ENCODE measurements at places on chromosomes 1 and 21. TPM values are rescaled to one million over a fixed set of nuclear protein-coding genes. Genes with fewer than 3 reads are reported as not detected.

Gene SYTL1
- total RNA-seq = 31.3 TPM

GRCh38 chr1:27095576-27095975, 59.3 kb downstream of the SLC9A1 start:
- no peak for DNase-seq

GRCh38 chr21:42113926-42114409, 42.9 kb downstream of the UMODL1 start:
- DNase-seq = no peak

DNA sequence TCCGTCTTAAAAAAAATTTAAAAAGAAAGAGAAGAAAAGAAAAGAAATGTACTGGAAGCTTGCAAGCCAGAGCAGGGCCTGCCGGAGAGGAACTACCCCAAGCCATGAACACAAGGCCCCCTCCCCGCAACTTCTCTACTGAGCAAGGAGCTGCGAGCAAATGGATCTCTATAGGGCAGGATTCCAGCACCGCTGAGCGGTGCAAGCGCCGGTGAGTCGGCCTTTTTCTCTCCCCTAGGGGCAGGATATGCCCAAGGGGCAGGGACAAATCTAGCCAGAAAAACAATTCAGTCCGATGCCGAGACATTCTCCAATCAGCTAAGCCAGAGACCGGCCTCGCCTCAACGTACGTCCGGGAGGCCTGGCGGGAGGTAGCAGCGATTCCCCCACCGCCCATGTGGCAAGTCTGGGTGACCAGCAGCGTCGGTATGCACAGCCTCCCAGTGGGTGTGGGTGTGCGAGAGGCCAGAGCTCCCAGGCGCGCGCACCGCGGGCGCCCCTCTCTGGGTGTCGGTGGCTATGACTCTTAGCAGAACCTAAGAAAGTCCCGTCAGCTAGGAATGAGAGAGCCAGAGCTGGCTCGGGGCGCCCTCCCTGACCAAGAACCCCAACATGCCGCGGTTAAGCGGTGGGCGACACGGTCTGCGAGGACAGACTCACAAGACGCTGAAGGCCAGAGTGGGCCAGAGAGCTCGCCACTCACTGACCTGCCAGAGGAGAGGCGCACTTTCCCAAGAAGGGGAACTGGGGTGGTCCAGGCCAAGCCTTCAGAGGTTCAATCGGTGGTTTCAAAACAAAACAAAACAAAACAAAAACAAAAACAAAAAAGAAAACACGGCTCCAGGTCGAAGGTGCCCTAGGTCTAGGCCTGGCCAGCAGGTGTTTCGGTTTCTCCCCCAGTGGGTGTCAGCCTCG, 1.9 kb downstream of the CSMD2 start:
- DNase-seq = peak; percentile 76

- DNase-seq = no peak
These were observed 408.7 kb downstream of the NUF2 start for GRCh38 chr1:163730411-163730821.

GRCh38 chr1:201694608-201695335, 134.2 kb upstream of the IPO9 start:
- no peak for DNase-seq

DNA sequence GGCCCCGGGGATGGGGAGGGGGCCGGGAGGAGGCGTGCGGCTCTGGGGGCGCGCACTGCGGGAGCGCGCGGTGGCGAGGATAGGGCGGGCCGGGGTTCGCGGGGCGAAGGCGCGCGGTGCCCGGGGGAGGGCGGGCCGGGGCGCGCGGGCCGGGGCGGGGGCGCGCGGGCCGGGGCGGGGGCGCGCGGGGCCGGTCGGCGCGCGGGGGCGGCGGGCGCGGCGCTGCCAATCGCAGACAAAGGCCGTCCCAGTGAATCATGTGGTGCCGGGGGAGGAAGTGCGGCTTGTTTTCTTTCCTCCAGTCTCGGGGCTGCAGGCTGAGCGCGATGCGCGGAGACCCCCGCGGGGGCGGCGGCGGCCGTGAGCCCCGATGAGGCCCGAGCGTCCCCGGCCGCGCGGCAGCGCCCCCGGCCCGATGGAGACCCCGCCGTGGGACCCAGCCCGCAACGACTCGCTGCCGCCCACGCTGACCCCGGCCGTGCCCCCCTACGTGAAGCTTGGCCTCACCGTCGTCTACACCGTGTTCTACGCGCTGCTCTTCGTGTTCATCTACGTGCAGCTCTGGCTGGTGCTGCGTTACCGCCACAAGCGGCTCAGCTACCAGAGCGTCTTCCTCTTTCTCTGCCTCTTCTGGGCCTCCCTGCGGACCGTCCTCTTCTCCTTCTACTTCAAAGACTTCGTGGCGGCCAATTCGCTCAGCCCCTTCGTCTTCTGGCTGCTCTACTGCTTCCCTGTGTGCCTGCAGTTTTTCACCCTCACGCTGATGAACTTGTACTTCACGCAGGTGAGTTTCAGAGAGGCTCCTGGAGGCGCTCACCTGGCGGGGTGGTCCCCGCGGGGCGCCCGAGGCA, at the start of gene GPR137B:
TSS of gene GPR137B (plus strand) at position 287 of the 851 bp plus-strand sequence. CDS start at position 371, 84 bp downstream.
- DNase-seq = peak; percentile 42

- no peak for DNase-seq
These were observed 36.7 kb downstream of the NPHP4 start for GRCh38 chr1:5955479-5955977.

DNA sequence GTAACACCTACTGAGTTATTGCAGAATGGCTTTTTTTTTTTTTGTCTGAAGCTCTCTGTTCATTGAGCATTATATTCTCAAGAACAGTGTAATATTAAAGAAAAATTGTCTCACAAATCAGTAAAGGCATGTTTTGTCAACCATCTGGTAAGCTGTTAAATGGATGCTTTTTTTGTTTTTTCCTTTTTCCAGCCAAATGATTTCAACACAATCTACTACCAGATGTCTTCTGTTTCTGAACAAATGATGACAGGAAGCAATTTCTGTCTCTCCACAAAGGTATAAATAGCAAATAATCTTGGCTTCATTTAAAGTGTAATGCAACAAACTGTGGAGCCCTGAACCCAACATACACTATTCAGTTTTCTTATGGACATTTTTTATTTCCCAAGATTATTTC, 78.6 kb upstream of the RGS2 start:
- no peak for DNase-seq

DNA sequence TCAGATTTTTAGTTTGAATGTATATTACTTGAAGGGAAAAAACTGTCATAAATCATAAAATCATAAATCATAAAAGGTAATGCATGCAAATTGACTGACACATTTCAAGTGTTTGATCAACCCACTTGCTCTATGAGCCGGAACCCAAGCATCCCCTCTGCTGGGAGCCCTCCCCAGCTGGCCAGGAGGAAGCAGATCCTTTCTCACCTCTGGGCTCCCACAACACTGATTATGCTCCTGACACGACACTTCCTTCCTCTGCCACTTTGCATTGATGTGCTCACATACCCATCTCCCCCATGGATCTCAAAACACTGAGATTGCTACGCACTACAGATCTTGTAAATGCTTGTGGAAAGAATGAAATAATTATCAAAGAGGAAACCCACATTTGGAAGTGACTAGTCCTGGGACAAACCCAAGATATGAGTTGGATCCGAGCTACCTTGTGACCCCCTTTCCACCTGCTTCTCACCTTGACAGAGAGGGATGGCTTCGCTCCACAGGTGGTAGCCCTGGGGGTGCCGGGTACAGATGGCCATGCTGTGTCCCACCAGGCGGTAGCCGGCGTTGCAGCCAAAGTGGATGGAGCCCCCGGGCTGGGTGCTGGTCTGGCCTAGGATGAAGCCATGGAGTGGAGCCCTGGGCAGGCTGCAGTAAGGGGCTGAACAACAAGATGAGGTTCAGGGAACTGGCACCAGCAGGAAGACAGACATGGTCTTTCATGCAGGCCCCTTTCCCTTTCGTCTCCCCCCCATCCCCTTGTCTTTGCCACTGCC, 104.6 kb downstream of the ZSCAN20 start:
- DNase-seq = no peak

DNA sequence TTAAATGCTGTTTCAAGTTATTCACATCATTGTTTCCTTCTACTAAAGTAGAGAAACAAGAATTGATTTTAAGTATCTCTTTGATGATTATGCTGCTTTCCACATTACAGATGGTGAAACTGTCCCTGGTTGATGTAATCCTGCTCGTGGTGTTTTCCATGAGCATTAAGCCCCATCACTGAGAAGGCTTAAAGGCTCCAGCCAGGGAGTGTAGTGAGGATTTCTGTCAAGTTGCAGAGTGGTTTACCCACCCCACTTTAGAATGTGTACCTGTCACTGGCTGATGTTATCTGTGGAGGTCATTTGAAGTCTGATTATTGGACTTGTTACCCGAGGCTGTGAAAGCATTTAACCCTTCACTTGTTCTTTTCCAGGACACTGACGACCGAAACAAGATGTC, 12.9 kb downstream of the CERS2 start:
- DNase-seq = no peak

GRCh38 chr1:221947731-221948130, 205.8 kb upstream of the DUSP10 start:
- no peak for DNase-seq

- DNase-seq = no peak
These were observed 150.6 kb downstream of the SDCCAG8 start for GRCh38 chr1:243406424-243406823.

GRCh38 chr1:201488830-201489589, 17.9 kb downstream of the CSRP1 start:
- peak; percentile 52 for DNase-seq

DNA sequence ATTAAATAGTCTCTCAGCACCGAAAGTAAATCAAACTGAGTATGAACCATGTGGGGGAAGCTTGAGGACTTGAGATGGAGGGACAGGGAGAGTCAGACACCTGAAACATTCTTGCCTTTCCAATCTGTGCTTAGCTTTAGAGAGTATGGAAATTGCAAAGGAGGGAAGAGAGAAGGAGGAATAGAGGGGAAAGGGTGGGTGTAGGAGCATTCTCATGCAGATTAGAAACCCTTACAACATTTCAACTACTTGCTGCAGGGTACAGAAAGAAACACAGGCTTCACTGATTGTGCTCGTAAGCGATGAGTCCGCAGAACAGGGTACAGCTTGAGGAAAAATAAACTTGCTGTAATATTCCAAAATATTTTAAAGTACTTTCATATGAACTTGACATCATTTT, 73.8 kb downstream of the NIBAN1 start:
- no peak for DNase-seq

DNA sequence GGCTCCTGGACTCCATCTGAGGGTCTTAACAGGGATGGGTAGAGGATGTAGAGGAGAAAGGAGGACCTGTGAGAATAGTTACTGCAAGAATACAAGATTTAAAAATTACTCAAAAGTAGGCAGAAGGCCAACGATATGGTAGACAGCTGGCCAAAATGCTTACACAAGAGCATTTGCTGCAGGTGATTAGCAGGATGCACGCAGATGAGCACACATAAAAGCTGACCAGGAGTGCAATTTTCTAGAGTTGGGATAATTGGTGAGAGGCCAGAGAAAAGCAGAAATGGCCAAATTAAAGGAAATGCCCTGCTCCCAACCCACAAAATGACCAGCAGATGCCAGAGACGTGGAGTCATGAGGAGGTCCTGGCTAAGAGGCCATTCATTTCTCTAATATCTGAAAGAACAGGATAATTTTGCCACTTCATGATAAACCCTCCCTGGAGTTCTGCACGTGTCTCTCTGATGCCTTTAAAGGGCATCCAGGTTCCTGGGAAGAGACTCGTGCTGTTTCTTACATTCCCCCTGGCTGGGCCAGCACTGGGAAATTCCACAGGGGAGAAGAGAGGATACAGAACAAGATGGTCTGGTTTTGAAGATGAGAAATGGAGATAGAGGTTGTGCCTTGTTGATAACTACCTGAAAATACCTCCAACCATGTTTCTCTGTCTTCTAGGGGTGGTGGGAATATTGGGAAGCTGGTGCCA, 62.3 kb upstream of the KCNA3 start:
- DNase-seq = no peak

GRCh38 chr1:200921571-200922110, 26.9 kb downstream of the INAVA start:
- DNase-seq = no peak

GRCh38 chr1:86502721-86503405, 34.1 kb downstream of the CLCA1 start:
- DNase-seq = no peak

DNA sequence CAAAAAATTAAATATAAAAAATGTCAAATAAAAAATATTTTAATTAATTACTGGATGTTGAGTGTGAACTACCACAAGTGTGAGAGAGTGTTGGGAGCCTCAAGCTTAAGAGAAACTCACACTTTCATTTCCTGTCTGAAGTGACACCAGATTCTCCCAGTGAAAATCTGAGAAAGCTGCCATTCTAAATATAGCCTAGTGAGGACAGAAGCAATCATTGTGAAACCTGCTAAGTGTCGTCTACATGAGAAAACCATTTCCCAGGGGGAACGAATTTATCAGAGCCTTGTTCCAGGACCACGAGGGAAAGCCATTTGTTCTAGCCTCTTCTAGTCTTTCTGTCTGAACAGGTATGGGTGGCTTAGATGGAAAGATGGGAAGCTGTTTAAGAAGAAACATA, 329.3 kb upstream of the PRMT6 start:
- no peak for DNase-seq

GRCh38 chr1:203077956-203078355, 7.9 kb downstream of the MYOG start:
- no peak for DNase-seq

Data from upper lobe of left lung (tissue), 6 donors.